Activated T-cell treated with anti-CD3 and anti-CD28 coated beads for 1 hour (primary cell): ENCODE measurements at places on chromosomes 2 and 18.

DNA sequence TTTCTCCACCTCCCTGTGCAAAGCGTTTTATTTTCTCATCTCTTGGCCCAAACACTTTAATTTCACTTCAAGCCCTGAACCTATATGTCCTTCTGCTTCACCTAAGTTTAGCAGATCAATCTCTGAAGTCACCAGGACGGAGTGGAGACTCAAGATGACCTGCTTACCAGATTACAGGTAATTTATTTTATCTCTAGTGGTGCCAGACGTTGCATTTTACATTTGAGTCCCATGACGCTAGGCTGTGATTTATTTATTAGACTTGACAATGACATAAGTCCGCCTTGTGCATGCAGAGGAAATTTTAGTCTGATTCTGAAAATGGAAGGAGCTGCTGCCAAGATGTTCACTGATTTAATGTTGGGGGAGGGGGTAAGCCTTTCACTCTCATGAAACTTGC, 73.9 kb downstream of the MRO start:
- no peak for DNase-seq

DNA sequence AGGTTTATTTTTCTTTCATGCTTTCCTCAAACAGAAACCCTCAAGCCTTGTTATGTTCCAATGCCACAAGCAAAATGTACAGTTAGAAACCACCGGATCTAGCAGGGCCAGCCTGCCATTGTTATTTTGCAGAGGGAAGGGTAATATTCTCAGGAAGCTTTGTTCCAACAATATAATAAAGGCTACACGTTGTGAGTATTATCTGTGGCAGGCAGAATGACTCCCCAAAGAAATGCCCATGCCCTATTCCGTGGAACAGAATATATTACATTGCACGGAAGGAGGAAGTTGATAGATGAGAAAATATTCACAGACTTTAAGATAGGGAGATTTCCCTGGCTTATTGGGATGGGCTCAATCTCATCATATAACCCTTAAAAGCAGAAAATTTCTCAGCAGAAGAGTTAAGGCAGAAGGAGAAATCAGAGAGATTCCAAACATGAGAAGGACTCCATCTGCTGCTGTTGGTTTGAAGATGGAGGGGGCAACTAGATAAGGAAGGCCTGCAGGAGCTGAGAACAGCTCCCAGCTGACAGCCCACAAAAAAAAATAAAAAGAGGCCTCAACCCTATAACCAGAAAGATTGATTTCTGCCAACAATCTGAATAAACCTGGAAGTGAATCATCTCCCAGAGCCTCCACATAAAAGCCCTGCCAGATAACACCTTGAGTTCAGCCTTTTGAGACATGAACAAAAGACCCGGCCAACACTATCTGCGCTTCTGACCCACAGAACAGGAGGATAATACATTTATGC, 466.6 kb downstream of the LPIN1 start:
- DNase-seq = no peak

DNA sequence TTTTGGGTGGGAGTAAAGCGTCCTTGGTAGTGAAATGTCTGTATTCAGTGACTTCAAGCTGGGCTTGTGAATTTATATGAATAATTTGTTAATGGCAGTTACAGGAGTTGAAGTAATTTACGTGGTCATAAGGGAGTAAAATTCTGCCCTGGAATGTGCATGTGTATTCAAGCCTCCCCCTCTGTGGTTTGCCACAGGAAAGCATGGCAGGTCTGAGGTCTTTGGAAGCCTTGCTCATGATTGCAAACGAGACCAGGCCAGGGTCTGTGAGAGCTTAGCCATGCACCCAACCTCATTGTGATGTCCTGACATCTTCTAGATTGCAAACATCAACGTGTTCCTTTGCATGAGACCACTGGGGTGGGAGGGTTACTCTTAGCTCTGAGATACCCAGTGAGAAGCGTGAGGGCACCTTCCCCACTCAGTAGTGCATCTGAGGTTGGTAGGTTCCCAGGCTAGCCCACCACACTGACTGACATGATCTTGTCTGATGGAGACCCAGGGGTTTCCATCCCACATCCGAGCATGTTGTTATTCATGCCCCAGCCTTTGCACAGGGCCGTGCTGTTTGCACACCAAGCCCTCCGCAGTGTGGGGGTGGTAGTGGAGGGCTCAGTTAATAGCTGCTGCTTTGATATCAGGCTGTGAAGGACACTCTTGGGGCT, 216.5 kb downstream of the KLHL29 start:
- no peak for DNase-seq

DNA sequence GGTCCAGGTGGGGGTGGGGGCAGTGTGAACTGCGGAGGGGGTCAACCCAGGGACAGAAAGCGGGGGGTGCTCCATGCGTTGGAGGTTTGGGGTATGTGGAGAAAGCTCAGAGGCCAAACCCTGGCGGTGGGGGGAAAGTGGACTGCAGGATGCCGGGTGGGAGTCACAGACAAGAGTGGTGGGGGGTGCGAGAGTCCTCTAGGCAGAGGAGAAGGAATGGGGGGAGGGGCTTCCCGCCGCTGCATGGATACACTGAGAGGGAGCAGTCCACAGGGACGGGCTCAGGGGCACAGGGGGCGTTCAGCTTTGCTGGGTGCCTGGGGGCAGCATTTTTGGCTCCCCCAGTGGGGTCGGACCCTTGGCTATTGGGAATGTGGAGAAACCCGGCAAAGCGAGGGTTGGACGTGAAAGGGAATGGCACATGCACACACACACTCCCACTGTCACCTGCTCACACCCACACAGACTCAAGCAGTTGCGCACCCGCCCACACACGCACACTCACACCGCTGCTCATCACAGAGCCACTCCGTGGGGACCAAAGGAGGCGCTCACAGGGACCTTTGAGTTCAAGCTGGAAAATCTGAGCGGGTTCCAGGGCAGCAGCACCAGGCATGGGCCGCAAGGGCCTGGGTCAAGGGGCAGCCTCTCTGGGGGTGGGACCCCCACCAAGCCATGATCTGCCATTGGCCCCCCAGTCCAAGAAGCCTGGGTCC, 7.7 kb downstream of the GBX2 start:
- DNase-seq = no peak

DNA sequence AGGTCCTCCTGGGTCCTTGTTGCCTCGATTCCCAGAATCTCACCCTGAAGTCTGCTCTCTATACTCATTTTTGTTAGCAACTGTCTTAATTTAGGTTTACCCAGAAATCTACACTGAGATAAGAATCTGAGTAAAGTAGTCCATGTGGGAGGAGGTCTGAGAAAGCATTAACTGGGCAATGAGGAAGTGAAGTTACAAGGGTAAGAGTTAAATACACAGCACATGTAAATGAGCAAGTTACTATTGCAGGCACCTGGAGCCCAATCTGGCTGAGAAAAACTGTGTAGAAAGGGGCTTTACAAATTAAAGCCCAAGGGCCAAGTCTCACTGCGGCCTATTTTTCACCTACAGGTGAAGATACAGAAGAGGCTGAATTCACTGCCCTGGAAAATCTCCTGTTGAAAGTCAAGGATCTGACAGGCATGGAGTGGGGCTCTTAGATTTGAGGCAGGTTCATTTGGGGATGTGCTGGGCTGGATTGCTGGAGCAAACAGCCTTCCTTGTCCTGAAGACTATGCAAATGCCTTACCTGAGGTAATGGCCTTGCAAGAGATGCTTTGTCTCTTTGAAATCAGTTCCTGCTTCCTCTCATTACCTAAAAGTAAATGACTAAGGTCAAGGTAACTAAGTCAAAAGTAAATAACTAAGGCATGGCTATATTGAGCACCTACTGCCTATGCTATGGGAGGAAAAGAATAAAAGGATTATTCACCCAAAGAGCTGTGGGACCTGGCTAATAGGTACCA, 84.4 kb upstream of the DYNAP start:
- no peak for DNase-seq

DNA sequence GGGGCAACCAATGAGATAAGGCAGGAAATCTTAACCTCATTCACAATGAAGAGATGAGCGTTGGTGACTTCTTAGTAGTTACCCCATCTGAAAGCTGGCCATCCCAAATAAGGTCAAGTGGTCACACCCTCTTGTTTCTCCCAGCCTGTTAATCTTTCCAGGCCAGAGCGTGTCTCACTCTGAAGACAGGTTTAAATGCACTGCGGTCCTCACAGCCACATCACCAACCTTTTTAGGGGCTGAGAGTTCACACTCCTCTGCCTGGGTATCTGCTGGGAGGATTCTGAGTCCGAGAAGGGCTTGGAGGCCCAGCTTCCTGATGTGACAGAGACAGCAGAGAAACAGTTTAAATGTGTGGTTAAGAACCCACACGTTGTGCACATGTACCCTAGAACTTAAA, 13.3 kb upstream of the CNGA3 start:
- DNase-seq = no peak

GRCh38 chr2:241261628-241262027, 53.8 kb downstream of the HDLBP start:
- DNase-seq = no peak

- no peak for DNase-seq
Observed at GRCh38 chr18:2070631-2071030, 500.7 kb downstream of the METTL4 start.

- DNase-seq = no peak
Observed at GRCh38 chr2:23441414-23441813, 56.4 kb downstream of the KLHL29 start.

DNA sequence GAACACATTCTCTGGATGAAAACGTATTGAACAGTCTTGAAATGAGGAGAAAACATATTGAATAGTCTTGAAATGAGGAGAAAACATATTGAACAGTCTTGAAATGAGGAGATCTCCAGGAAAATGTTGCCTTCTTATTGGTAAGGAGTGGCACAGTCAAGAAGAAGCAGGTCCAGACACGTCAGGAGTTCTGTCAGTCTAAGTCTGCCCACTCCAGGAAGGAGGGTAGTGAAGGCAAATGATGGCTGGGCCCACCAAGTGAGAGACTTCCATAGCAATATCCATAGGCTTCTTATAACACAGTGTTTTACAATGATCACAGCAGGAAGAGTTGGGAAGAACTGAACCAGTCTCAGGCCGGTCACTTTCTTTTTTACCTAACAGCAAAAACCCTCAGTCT, 316.2 kb downstream of the ETAA1 start:
- no peak for DNase-seq

- no peak for DNase-seq
Observed at GRCh38 chr2:240873805-240874714, 5.4 kb downstream of the AGXT start.

DNA sequence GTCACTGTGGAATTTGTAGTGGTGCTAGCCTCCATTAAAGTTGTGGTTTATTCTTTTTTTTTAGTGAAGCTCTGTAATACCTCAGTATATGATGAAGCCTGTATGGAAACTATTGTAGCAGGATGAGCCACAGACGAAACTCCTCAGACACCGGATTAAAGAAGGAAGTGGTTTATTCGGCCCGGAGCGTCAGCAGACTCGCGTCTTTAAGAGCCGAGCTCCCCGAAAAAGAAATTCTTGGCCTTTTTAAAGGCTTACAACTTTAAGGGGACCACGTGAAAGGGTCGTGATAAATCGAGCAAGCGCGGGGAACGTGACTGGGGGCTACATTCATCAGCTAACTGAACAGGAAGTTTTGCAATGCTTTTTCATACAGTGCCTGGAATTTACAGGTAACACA, 8.1 kb upstream of the CCL20 start:
- DNase-seq = no peak

GRCh38 chr2:9602412-9602811, 28.4 kb downstream of the YWHAQ start:
- no peak for DNase-seq

DNA sequence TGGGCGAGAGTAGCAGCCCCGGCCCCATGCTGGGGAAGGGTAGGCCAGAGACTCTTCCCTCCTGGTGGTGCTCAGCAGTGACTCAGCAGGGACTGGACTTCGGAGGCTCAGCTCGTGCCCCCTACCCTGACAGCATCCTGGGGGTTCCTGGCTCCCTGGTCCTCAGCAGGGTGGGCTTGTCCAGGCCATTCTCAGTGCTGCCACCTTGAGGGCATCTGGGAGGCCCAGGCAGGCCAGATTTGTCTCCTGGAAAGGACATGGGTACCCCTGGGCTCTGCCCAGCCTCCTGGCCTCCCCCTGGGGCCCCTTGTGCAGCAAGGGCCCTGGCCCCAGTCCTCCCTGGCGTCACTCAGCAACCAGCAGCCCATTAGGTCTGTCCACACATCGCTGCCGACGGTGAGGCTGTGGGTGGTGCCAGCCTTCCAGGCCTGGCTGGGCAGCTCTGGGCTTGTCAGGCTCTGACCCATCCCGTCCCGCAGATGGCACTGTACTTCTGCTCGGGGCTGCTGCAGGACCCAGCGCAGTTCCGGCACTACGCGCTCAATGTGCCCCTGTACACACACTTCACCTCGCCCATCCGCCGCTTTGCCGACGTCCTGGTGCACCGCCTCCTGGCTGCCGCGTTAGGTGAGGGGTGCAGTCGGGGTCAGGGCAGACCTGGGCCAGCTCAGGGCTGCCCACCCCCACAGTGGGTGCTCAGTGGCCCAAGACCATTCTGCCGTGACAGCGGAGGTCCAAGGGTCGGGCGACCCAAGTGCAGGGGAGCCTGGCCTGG, 45.0 kb upstream of the ALPP start:
- no peak for DNase-seq

DNA sequence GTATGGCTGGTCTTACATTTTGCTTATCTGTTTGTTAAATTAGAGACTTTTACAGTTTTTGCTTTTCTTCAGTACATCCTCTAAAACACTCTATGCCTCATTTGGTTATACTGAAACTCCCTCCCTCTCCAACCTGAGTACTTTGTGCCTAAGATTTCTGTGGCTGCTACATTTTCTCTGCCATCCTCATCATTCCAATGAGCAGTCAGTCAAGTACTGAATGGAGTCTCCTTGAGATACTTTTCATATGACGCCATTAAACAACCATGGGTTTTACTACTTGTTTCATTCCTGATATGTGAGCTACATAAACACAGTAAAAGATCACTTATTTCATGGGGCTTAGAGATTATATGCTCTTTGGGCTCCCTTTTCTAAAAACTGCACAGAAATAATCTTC, 196.7 kb upstream of the EPC2 start:
- no peak for DNase-seq

GRCh38 chr2:206069417-206069816, 16.6 kb downstream of the INO80D start:
- no peak for DNase-seq

DNA sequence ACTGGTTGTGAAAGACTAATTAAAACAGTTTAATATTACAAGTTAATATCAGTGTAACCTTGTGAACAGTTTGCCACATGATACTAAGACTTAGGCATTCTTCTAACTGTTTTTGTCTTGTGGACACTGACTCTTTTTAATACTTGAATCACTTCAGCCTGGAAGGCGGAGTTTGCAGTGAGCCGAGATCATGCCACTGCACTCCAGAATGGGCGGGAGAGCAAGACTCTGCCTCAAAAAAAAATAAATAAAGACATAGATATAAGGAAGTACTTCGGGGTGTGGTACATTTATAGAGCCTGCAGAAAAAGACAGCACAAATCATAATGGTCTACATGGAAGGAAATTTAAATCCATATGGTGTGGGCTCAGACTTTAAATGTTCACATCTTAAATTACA, 300.4 kb upstream of the NETO1 start:
- DNase-seq = no peak

- no peak for DNase-seq
Observed at GRCh38 chr2:119442226-119442619, 10.6 kb downstream of the TMEM37 start.

DNA sequence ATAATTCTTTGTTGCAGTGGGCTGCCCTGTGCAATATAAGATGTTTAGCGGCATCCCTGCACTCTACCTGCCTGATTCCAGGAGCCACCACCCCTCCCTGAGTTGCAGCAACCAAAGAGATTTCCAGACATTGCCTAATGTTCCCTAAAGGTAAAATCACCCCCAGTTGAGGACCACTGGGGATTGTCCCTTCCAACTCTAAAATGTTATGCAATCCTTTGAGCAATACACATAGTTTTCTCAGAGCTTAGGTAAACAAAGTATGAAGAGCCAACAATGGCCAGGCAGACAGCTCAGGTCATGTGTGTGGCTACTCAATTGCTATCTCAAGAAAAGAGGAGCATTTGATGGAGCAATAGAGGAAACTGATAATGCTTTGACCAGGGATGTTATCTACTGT, 87.0 kb downstream of the XDH start:
- DNase-seq = no peak
